ENCODE measurements at places on chromosomes 4 and X.

- H3K27me3 ChIP-seq = no peaks in the 10 kb centered on the region
- no peak for DNase-seq
These were observed 41.5 kb upstream of the FHDC1 start for GRCh38 chr4:152894673-152895072.

- no peaks in the 10 kb centered on the region for H3K27me3 ChIP-seq
- no peak for DNase-seq
- no peak overlapping the region for H3K27ac ChIP-seq
These were observed 37.5 kb upstream of the CENPU start for GRCh38 chr4:184771416-184771815.

- H3K4me1 ChIP-seq = peaks cover 4% of the 10 kb centered on the region
- no peak overlapping the region for H3K27ac ChIP-seq
These were observed 1310.9 kb downstream of the PCDH7 start for GRCh38 chr4:32031026-32031425.

- H3K27ac ChIP-seq = peak overlapping the region; percentile 80
- peak overlapping the region; percentile 89 for H3K4me3 ChIP-seq
- H3K36me3 ChIP-seq = peaks cover 19% of the 10 kb centered on the region
- DNase-seq = no peak
- H3K27me3 ChIP-seq = no peaks in the 10 kb centered on the region
These were observed 81.5 kb upstream of the CD99 start for GRCh38 chrX:2609431-2610238.

DNA sequence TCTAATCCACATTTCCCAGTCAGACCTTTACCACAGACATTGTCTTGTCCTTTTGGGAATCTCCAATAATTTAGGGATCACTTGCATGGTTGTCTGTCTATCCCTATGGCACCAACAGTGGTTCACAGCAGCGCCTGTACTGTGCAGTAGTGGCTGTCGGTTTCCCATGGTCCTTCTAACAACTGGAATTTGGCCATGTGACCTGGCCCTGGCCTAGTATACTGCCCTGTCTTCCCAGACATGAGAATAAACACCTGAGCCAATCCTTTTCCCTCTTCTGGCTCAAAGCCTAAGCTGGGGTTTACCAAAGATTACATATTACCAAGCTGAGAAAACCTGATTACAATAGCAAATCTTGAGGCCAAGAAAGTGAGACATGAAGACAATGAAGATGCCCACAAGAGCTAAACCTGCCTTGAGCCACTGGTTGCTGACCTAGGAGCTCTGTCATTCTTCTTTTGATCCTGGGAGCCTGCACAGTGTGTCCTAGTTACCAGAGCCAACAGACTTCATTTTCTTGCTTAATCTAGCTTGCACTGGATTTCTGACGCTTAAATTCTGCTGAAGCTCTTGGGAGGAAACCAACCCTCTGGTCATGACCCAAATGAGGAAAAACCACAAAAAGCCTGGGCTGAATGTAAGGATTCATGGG is 92.1 kb downstream of the SCD5 start:
- H3K4me3 ChIP-seq = no peak overlapping the region
- no peak overlapping the region for H3K27ac ChIP-seq
- peaks cover 3% of the 10 kb centered on the region for H3K4me1 ChIP-seq
- no peaks in the 10 kb centered on the region for H3K27me3 ChIP-seq
- DNase-seq = no peak
